NCI-H1436 treated with DMSO at 0.1 percent for 48 hours (cell line): ENCODE measurements at places on chromosomes 2 and 18.

DNA sequence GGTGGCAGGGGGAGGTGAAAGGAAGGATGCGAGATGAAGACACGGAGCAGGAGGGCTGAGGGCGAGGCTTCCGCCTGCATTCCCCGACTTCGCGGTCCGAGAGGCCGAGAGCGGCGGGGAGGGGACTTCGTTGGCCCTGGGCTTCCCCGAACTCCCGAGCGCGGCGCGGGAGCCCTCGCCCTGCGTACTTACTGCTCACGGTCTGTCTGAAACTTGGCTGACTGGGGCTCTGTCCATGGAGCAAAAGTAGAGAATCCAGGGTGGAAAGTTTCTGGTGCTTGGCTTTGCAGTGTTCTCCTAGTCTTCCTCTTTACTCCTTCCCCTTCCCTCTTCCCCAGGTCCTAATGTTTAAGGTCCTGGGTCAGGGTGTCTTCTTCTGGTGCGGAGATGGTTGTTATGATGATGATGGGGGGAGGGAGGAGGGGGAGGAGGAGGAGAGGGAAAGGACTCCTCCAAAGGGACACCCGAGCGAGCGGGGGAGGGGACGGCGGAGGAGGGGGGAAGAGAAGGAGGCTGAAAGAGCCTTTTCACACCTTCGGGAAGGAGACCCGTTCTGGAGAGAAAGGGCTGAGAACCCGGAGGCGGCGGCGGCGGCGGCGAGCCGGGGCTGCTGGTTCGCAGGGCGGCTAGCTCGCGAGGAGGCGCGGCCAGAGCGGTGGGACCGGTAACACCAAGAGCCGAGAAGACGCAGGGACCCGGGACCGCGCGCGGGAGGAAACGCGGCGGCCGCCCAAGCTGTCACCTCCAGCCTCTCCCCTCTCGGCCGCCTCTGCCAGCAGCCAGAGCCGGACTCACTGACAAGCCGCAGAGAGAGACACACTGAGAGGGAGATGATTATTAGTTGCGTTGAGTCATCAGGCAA, at the start of gene SATB2:
Gene SATB2 (minus strand): TSS at position 793 of the 862 bp plus-strand sequence. CDS start 1,902 bp downstream, outside the sequence.
- DNase-seq: no peak

GRCh38 chr18:14092625-14093306, 39.5 kb downstream of the ZNF519 start:
- DNase-seq: no peak

DNA sequence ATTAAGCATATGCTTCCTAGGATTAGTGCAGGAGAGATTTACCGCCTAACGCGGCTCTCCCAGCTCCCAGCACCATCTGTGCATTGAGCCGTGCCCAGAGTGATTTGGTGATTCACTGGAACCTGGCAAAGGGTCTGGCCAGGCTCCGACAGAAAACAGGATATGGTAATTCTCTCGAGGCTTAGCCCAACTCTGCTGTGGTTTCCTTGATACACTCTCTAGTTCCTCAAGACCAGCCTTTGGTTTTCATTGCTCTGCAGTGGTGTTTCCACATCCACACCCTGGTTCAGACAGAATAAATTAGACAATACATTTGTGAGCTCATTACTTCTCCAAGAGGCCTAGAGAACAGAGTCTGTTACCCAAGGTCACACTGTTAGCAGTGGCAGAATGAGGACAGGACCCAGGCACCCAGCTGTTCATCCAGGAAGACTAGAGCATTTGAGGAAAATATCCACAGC, 23.0 kb upstream of the SMAD2 start:
- DNase-seq: no peak

DNA sequence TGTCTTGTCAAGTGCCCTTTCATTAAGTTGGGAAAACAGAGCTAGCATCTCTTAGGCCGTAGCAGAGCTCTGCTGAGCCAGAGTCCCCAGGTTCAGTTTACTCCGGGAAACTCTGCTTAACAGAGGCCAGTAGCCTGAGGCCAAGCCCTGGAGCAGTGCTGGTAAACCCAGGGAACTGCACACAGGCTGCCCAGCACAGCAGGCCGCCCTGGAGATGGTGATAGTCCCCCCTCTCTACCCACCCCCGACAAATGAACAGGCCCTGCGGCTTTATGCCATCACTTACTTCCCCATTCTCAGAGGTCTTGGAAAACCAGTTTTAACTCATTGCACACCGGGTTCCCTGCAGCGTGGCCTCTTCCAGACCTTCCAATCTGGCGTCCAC, 3.5 kb downstream of the CNNM4 start:
- DNase-seq: no peak

DNA sequence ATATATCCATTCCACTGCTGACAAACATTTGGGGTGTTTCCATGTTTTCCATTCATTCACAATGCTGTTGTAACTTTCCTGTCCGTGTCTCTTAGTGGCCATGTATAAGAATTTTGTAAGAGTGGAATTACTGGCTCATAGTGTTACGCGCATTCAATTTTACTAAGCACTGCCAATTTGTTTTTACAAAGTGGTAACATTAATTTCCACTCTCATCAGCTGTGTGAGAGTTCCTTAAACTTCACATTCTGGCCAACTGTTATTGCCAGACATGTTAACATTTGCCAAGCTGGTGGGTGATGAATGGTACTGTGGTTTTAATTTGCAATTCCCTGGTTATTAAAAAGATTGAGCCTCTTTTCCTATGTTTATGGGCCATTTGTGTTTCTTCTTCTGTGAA, 134.2 kb downstream of the DTNB start:
- no peak for DNase-seq

GRCh38 chr2:29392774-29393173, 277.6 kb downstream of the CLIP4 start:
- no peak for DNase-seq

- no peak for DNase-seq
Measured at GRCh38 chr2:201796478-201796865, 9.9 kb upstream of the CDK15 start.

GRCh38 chr18:25510096-25510495, 158.1 kb upstream of the ZNF521 start:
- DNase-seq: no peak

DNA sequence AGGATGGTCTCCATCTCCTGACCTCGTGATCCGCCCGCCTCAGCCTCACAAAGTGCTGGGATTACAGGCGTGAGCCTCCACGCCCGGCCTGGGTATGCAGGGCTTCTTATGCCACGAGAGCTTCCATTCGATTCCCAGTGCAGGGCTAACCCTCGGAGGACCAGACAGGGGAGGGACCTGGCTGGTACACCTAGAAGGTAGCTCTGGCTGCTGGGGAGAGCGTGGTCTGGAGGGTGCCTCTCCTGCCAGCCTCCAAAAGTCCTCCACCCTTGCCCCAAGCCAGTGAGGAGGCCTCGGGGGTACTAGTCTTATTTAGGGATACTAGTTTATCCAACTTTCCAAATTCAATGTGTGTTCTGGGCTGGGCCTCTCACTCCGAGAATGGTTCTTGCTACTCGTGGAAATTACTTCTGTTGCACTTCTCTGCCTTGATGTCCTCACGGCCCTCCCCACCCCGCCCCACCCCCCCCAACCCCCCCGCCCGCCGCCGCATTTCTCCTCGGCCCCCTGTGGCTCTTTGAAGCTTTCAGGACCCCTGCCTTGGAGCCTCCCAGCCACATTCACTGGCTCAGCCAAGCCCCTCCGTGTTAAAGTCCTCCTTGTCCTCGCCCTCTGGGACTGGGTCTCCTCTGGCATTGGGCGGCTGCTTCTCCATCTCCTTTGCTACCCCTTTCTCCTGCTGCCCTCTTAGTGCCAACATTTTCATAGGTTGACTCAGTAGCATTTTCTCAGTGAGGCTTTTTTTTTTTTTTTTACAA, 143.0 kb upstream of the EPAS1 start:
- no peak for DNase-seq

GRCh38 chr18:32552421-32553030, 81.8 kb upstream of the GAREM1 start:
- peak; percentile 52 for DNase-seq

GRCh38 chr2:120391911-120392665, 46.2 kb downstream of the INHBB start:
- DNase-seq: no peak

- peak; percentile 73 for DNase-seq
Measured at GRCh38 chr2:231680285-231680991, 27.9 kb upstream of the PTMA start.

GRCh38 chr2:197251576-197251975, 59.0 kb downstream of the ANKRD44 start:
- DNase-seq: no peak

DNA sequence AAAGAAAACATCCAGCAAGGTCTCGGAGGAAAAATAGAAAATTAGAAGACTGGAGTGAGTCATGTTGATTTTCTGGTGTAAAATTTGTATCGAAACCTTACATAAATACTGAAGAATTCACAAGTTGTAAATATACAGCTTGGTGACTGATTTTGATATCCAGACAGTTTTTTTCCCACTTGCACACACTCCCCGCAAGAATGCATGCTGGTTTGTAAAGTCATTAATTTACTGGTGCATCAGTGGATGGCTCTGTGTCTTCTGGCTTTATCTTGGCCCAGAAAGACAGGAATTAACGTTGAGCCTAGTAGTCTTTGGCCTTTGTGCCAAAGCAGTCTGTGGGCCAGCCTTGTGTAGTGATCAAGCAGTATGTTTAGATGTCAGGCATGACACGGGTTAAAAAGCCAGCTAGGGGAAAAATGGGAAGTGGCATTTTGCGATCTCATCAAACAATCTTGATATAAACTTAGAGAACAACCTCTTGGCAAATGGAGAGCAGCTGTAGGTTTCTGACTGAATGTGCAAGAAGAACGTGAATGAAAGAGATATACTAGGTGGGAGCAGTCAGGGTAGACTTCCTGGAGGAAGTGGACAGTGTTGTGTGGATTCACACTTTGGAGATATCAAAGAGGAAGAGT, 22.7 kb upstream of the CASP8 start:
- no peak for DNase-seq

- no peak for DNase-seq
Measured at GRCh38 chr2:38192976-38193375, 117.0 kb upstream of the CYP1B1 start.

GRCh38 chr18:45606007-45606406, 9.3 kb upstream of the SLC14A2 start:
- DNase-seq: no peak

DNA sequence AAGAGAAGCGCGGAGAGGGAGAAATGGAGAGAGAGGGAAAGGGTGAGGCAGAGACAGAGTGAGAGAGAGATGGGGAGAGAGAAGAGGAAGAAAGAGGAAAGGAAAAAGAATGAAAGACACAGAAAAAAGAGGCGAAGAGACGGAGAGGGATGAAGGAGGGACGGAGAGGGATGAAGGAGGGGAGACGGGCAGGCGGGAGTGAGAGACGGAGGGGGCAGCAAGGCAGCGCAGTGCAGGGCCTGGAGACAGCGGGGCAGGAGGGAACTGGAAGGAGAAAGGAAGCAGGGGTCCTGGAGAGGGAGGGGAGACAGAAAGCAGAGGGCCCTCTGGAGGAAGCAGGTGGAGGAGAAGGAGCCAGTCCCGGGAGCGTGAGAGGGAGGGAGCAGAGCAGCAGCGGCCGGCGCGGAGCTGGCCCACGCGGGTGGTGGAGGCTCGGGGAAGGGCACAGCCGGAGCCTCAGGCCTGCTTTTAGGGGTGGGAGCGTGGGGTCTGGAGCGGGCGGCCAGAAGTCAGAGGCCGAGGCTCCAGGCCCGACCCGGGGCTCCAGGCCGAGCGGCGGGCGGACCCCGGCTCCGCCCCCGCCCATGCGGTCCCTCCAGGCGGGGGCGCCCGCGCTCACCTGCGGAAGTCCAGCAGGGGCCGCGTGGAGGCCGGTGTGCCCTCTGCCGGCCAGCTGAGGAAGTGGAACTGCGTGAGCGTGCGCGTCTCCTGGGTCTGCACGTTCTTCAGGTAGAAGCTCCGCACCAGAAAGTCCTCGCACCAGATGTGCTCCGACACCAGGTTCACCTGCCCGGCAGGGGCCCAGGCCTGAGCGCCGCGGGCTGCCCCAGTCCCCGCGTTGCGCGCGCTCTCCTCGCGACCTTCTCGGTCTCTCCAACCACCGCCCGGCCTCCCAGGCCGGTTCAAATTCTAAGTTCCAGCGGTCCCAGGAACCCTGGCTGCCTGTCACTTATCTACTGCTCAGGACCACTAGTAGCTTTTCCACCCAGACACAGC, 14.5 kb downstream of the PTPRN start:
- no peak for DNase-seq

DNA sequence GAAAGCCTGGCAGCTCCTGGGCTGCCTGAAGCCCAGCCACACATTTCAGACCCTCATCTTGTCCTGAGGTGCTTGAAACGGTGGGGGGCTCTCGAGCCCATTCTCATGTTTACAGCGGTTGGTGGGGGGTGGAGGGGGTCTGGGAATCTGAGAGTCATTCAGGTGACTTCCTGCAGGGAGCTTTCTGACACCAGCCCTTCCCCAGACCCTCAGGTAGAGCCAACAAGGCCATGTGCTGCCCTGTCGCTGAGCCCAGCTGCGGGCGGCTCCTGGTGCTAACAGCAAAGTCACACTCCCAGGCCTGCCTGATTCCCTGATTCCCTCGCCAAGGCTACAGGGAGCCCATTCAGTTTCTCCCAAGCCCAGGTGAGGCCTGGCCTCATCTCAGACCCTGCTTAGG, 324.9 kb upstream of the MEX3C start:
- no peak for DNase-seq

DNA sequence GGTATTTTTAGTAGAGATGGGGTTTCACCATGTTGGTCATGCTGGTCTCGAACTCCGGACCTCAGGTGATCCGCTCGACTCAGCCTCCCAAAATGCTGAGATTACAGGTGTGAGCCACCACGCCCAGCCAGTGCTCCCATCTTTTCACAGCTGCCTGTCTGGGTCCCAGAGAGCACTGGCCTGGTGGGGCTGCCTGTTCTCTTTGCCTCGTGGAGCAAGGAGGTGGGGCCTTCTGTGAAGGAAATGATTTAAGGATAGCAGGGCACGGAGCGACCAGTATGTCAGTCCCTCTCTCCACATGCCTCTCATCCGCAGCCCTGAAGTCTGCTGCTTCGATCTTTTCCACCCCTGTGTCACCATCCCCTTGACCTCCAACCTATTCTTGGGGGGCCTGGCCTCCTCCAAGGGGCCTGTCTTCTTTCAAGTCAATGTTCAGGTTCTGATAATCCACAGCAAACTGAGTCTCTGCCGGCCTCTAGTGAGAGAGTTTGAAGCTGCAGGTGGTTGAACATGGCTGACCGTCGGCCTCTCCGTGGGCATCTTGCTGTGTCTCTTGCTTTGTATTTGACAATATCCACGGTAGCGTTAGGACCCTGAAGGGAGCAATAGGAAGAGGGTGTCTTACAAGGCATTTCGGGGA, 28.2 kb upstream of the GIGYF2 start:
- no peak for DNase-seq

DNA sequence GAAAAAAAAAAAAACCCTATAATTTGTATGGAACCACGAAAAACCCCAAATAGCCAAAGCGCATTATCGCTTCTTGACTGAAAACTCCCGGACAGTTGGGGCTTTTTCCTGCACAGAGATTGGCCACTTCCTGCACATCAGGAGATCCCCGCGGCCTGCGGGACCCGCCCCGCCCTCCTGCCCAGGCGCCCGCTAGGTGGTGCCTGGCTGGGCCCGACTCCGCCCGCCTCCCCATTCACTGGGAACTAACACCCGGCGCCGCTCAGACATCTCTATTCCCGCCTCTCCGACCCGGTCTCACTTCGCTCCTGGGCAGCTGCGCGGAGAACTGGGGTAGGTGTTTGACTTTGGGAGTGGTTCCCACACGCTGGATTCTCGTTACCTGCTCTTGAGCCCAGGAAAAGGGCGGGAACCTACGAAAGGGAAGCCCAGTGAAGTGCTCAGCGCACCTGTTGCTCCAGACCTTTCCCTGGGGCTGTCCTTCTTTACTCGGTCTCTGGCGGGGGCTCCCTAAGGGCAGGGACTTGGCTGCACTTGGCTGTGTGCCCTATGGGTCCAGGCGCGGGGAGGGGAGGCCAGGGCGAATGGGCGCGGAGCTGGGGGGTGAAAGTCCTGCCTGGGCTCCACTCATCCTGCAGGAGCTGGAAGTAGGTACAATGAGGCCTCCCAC, at the start of gene HMSD:
Gene HMSD (plus strand): TSS at position 234 of the 670 bp plus-strand sequence. CDS start 4,155 bp downstream, outside the sequence.
- no peak for DNase-seq
